8988T (cell line): ENCODE measurements at places on chromosomes 2 and 18.
A peak's percentile ranks its signal among the peaks of the same experiment; 100 is the strongest.

- no peak for DNase-seq
These were observed 260.2 kb upstream of the SESTD1 start for GRCh38 chr2:179524809-179525339.

- peak; percentile 94 for DNase-seq
These were observed 111.8 kb downstream of the STPG4 start for GRCh38 chr2:47043142-47043890.

- DNase-seq: peak; percentile 28
These were observed 29.6 kb upstream of the ENOSF1 start for GRCh38 chr18:741931-742512.

DNA sequence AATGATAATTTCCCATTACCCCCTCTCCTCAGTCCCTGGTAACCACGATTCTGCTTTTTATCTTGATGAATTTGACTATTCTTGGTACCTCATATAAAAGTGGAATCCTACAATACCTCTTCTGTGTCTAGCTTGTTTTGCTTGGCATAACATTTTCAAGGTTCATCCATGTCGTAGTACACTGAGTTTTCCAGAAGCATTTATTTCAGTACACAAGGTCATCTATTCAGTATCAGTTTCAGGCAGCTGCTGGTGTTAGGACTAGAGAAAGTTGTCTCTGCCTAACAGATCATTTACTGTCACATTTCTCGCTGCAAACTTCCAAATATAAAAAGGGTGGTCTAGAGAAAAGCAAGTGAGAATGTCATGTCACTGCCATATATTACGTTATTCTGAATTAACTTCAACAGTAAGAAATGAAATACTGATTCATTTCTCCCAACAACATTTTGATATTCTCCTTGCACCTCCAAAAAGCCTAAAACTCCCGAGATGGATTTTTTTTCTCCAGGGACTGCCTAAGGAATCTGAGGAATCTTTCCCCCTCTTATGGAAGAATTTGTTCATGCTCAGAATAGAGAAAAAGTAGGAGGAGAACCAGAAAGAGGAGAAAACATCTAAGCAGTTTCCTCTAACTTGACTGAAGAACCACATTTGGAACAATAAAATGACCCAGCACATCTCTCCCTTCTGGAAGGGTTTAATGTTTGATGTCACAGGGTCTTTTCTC, 36.0 kb downstream of the CDK15 start:
- no peak for DNase-seq

DNA sequence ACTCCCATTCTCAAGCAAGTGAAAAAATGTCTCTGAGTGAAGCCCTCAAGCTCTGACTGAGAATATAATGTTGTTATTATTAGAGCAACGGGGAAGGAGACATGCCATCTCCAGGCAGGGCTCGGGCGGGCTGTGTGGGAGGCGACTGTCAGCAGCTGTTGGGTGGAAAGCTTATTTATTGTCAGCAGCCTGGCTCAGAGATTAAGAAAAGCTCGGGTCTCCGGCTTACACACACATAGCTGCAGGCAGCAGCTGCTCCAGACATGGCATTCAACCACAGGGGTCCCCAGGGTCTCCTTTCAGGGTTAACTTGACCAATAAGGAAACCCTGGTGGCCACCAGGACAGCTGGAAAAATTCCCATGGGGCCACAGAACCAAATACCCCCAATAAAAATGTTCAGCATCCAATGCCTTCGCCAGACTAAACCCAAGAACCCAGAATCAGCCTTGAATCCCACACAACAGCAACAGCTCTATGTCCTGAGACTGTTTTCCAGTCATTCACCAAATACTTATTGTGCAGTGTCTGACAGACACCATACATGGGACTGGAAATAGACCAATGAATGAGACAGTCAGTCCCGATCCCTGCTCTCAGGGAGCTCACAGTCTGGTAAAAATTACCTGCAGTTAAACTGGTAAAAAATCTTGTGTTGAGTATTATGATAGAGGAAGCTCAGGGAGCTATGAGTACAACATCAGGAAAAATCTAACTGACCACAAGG, 70.5 kb upstream of the RTN4 start:
- no peak for DNase-seq

DNA sequence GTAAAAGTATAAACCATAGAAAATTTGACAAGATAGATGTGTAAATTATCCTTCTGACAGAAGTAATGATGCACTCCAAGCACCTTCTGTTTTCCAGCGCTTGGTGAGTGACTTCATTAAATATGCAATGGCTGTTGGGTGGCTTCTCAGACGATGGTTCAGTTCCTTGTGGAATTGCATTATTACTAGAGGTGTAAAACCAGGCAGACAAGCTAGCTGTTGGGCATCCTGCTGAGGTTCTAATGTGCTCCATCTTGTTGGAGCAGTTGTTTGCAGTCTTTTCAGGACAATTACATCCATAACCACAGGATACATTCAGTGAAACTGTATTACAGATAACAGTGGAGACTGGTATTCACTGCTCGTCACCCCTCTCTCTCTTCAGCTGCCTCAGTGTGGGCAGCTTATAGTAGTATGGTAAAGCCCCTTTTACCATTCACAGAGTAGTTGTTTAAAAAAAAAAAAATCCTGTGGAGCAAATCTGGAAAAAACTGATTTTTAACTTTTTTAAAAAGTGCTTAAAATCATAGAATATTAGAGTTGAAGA, 143.5 kb downstream of the AGPS start:
- no peak for DNase-seq

DNA sequence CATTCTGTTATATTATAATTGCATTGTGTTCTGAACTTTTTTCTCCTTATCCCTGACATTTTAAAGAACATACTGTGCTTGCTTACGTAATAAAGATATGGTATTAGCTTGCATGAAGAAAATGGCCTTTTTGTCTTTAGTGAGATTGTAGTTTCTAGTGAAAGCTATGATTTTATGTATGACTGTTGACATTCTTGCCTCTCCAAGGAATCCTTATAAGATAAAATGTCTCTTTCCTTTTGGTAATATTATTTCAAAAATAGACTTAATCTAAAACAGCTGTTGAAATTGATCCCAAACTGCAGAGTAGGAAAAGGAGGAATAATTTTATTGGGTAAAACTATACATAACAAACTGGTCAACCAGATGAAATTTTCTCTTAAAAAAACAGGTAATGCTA, 40.8 kb upstream of the CCDC102B start:
- DNase-seq: no peak
